ENCODE measurements at places on chromosomes 4 and X.

- peak; percentile 71 for DNase-seq
Observed at GRCh38 chr4:113278324-113278934, 229.0 kb downstream of the ANK2 start.

- no peak for DNase-seq
Observed at GRCh38 chr4:8874896-8875680, 3.4 kb upstream of the HMX1 start.

DNA sequence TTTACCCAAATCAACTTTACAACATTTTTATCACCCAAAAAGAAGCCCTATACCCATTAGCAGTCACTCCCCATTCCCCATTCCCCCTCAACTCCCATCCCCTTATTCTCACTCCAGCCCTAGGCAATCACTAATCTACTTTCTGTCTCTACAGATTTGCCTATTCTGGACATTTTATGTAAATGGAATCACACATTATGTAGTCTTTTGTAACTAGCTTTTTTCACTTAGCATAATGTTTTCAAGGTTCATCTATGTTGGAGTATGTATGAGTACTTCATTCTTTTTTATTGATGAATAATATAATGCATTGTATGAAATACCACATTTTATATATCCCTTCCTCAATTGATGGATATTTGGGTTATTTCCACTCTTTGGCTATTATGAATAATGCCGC lies 36.1 kb upstream of the HERC5 start:
- DNase-seq: no peak

GRCh38 chr4:181613200-181613599 lies 630.0 kb upstream of the TENM3 start:
- no peak for DNase-seq

- peak; percentile 57 for DNase-seq
Observed at GRCh38 chr4:140116442-140117104, 37.4 kb downstream of the MAML3 start.

GRCh38 chr4:164894702-164895101 lies 17.7 kb downstream of the APELA start:
- no peak for DNase-seq

DNA sequence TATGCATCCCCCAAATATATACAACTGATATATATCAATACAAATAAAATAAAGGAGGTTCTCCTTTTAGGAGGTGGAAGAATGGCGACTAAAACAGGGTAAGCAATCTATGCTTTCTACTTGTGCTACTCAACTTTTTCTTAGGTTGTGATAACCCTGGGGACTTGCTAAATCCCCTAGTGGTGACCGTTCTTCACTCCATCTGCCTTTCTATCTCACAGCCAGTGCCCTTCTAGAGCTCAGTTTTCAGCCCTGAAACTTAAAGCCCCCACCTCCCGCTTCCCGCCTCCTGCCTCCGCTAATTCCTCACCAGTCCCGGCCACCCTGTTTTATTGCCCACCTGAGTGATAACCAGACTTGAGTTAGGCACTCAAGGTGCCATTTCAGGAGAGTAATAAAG lies 15.5 kb upstream of the ESX1 start:
- no peak for DNase-seq

GRCh38 chrX:147763131-147763530 lies 148.6 kb upstream of the FMR1 start:
- DNase-seq: no peak

- no peak for DNase-seq
Observed at GRCh38 chrX:10011261-10011931, 44.2 kb downstream of the CLDN34 start.

DNA sequence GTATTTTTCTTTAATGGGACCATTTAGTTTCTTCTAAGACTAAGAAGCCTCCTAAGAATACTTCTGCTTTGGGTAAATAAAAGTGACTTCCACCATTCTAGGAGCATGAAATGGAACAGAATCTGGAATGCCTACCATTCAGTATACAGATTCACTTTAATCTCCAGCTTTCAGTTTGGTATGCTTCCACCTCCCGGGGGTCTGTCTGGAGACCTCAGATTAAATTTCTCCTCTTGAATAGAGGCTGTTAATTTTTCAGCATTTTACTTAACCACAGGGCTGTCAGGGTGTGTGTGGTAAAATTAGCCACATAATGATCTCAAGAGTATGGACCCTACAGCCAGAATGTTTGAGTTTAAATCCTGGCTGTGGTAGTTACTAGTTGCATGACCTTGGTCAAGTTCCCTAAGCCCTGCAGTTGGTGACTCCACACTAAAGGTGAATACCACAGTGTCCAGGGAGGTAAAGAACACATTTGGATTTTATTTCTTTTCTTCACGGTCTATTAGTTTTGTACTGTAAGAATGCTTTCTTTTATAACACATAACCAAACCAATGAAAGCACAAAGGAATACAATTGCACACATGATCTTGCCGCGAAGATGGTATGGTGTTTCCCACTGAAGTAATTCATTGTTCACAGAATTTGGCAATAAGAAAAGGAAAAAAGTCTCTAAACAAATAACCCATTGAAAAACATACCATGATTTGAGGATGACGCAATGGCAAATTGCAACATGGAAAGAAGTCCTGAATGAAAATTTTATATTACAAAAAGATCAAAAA lies 37.3 kb upstream of the TRIM2 start:
- DNase-seq: no peak

- no peak for DNase-seq
Observed at GRCh38 chr4:45668128-45668527, 455.7 kb downstream of the GABRG1 start.

- no peak for DNase-seq
Observed at GRCh38 chr4:76429636-76430035, 5.4 kb upstream of the SHROOM3 start.

- DNase-seq: no peak
Observed at GRCh38 chr4:10740891-10741620, 56.5 kb upstream of the CLNK start.

DNA sequence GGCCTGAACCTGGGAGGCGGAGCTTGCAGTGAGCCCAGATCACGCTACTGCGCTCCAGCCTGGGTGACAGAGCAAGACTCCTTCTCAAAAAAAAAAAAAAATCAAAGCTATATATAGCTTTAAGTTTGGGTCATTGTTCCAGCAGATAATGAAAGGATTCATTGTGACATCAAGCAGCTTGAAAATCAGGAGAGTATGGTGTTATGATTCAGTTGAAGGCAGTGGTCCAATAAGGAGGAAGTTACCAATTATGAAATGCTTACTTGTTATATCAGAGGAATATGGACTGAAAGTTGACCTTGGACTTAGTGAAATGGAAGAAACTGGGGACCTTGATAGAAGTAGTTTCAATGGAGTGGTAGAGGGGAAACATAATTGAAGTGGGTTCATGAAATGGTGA lies 140.4 kb upstream of the MAD2L1 start:
- no peak for DNase-seq

- DNase-seq: no peak
Observed at GRCh38 chr4:17358241-17358640, 153.6 kb downstream of the QDPR start.

- no peak for DNase-seq
Observed at GRCh38 chr4:70704931-70705182, 16.5 kb downstream of the UTP3 start.

- no peak for DNase-seq
Observed at GRCh38 chr4:7501314-7501713, 66.6 kb upstream of the PSAPL1 start.

DNA sequence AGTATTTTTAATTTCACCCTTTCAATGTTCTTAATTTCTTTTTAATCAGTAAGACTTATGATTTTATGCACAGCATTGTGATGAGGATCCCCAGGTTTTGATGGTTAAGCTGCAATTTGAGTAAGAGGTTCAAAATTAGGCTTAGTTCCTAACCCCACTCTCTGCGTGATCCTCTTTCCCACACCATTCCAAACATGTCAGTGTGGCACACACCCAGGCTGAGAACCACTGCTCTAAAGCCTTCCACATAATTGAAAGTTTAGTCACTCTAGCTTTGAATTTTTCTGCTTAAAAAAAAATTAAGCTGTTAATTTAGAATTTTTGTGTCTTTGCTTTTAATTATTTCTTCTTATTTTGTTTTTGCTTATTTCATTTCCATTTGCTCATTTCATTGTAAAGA lies 68.8 kb upstream of the SLC7A11 start:
- DNase-seq: peak; percentile 72

GRCh38 chr4:28232376-28232775 lies 1371.7 kb downstream of the STIM2 start:
- no peak for DNase-seq

- DNase-seq: no peak
Observed at GRCh38 chr4:183857040-183857439, 48.1 kb upstream of the STOX2 start.

DNA sequence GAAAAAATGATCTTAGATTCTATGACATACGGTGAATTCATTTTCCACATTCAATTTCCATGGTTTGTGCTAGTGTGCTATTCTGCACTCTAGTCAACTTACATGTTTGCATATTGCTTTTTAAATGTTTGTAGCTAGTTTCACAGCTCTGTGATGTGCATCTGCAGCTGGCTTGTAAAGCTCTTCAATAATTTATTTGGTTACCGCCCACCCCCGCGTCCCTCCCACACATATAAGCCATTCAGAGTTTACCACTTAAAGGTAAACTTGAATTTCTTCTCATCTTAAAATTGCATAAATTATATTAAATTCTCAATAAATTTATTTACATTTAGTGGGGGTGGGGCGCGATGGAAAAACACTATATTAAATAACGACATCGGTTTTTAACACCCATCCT lies 291 bp upstream of the NBDY start:
- peak; percentile 18 for DNase-seq

GRCh38 chrX:120727452-120727851 lies 97.6 kb upstream of the C1GALT1C1 start:
- DNase-seq: no peak

GRCh38 chr4:76087007-76087769 lies 12.7 kb downstream of the ART3 start:
- peak; percentile 60 for DNase-seq

DNA sequence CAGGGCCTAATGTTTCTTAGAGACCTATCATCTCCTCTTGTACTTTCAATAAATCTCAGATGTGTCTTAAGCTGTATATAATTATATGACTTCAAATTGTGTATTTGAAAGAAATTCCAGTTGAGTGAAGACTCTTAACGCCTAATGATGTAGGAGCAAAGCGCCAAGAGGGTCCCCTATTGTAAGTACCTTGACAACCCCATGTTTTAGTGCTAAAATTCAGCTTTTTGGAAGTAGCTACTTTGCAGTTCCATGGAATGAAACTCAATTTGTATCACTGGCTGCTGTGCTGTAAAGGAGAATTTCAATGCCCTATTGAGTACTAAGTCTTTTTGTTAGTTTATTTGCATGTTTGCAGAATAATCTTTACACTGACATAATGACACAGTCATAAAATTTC lies 1826.6 kb upstream of the AGA start:
- no peak for DNase-seq

All from EL (cell line).